Stimulated activated CD4-positive, alpha-beta T cell treated with anti-CD3 and anti-CD28 coated beads, Interleukin-2, amount 100 ng/mL, for 24 hours (primary cell): ENCODE measurements at places on chromosomes 11 and 22.

DNA sequence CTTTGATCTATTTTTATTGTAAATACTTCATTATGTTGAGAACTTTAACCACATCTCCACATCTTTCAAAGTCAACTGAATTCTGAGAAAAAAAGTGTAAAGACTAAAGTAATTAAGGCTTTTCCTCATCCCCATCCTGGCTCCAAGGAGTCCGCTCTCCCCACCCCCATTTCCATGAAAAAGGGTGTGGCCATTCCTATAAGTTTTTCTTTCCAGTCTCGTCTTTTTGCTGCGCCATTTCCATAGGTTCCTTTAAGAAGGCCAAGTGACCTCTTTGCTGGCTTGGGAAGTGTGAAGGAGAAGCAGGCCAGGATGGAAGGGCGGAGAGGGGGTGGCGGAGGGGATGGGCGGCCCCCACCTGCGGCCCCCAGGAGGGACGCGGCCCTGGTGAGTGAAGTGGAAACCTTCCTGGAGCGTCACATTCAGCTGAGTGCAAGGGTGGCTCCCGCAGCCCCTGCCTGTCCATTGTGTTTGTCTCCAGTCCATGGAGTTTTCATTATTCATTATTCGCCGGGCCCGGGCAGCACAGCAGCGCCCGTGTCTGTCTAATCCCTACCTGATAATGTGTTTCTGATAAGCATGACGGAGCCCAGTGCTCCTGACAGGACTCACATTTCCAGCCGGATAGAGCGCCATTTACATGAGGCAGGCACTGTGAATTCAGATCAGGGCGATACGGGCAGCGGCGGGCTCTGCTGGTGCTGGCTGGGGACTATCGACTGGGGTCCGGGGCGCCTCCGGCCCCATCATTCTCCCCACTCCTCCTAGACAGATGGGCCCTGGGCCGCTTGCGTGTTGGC, 739.8 kb downstream of the OPCML start:
- DNase-seq, result no peak

- peak; percentile 76 for DNase-seq
Observed at GRCh38 chr11:62546244-62546928, at the start of gene AHNAK. Gene AHNAK, minus strand, starts transcription at chr11:62546806. Its CDS starts 10,708 bp downstream, at chr11:62536098.

DNA sequence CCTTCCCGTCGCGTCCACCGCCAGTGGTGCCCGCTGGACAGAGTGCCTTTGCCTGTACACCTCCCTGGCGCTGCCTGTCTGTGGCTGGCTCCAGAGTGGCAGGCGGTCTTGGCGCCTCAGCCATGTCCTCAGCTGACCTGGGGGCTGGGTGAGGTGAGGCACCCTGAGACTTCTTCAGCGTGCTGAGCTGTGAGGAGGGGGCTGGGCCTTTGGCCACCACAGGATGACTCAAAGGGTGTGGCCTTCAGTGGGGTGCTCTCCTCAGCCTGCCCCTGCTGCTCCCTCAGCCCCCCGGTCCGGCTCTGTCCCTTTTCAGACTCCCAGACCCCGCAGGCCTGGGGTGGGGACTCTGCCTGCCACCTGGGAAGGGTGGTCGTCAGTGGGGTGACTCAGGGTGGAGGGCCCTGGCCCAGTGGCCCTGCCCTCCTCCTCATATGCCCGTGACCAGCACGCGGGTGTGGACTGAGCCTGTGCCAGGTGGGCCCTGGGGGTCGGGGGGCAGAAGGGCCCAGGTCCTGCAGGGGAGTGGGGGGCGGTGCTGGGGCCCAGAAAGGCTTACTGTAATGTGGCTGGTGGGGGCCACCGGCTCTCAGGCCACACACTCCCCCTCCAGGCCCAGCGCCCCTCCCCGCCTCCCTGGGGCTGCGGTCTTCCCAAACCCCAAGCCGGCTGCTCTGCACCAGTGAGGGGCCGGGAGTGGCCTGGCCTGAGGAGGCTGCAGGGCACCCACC, 15.9 kb downstream of the CRELD2 start:
- DNase-seq, result no peak

DNA sequence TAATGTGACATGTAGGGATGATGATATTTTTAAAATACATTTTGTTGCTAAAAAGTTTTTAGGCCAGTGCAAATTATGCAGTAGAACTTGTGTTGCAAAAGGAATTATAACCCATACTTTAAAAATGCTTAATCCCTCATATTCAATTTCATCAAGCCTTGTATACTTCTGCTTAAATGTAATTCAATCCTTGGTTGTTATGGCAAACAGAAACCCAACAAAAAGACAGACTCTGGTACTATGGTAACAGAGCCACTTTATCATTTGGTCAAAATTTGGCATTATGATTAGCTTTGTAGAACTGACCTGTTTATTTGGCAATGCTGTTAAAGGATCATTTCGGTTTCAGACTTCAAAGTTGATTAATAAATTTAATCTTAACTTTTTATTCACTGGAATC, 284.8 kb downstream of the TMEM135 start:
- no peak for DNase-seq

DNA sequence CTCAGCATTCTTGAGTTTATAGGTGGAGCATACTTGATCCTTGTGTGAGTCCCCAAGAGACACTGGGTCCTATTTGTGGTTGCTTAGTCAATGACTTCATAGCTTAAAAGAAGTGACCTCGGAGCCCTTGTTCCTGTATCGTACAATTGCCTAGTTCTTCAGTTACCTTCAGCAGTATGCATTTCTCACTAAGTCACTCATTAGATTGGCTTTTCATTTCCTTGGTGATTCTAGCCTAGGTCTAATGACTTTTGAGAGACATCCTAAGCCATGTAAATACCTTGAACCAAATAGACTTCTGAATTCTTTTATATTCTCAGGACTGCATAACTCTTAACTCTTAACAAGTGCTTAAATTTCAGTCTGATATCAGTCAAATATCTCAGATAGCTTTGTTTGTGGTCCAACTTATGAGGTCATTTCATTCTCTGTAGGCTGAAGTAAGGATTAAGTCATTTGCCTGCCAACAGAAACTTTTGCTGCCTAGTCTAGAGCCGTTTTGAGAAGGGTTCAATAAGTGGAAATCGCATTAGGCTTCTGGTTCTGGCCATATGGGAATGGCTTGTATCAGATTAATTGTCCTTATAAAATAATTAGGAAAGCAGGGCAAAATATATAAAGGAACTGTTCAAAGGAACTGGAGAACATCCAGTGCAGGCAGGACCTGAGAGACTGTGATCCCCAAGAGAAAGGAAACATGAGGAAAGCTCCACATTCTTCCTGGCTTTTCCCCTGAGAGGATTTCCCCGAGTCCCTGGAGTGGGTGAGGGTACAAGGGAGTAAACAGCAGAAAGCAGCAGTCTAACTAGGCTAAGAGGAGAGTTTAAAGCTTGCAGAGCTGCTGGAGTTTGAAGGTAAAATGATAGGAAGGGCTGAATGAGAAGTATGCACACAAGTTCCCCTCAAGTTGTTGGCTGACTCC, 39.9 kb downstream of the TRAF6 start:
- no peak for DNase-seq
